ENCODE measurements at places on chromosomes 2 and 18.

GRCh38 chr2:85309699-85310321 lies 18.0 kb downstream of the TGOLN2 start:
- DNase-seq = no peak

GRCh38 chr2:171958475-171958874 lies 36.2 kb downstream of the HAT1 start:
- DNase-seq = peak; percentile 57

DNA sequence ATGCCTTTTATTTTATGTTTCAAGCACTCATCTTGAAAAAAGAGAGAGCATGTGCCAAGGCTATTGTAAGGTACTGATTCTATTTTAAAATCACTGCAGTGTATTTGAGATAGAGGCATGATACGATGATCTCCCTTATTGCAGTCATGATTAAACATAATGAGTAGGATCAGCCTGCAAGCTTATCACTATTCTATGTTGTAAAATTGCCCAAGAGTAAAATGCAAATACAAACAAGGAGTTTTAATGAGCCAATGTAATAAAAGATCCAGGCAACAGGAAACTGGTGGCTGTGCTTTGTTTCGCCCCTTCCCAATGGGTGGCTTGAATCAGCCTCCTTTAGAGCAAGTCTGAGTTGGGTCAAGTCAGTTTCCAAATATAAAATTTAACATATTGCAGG lies 116.4 kb upstream of the RBMS1 start:
- DNase-seq = no peak

DNA sequence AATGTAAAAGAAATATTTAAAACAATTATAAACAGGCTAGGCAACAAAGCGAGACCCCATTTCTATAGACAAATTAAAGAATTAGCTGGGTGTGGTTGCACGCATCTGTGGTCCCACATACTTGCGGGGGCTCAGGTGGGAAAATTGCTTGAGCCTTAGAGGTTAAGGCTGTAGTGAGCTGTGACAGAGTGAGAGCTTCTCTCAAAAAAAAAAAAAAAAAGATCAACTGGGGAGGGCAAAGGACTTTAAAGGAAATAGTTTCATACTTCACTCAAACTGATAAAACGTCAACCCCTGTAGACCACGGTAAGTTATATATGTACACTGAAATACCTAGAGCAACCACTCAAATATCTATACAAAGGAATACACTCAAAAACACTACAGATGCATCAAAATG lies 37.5 kb downstream of the MGAT4A start:
- no peak for DNase-seq

- DNase-seq = no peak
Measured at GRCh38 chr2:99637159-99637697, 147.4 kb upstream of the REV1 start.

DNA sequence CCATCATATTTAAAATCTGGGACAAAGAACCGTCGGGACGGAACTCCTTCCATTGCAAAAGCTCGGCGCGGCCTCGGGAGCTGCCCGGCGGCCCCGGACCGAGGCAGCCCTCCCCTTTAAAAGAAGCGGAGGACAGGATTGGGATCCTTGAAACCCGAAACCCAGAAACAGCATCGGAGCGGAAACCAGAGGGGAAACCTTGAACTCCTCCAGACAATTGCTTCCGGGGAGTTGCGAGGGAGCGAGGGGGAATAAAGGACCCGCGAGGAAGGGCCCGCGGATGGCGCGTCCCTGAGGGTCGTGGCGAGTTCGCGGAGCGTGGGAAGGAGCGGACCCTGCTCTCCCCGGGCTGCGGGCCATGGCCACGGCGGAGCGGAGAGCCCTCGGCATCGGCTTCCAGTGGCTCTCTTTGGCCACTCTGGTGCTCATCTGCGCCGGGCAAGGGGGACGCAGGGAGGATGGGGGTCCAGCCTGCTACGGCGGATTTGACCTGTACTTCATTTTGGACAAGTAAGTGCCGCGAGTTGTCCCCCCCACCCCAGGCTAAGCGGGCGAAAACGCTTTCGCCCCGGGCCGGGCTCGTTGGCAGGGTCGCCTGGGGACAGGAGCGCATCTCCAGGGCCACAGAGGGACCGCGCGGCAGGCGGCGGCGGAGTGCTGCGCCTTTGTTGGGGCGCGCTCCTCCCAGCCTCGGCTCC lies at the start of gene ANTXR1:
ANTXR1 (plus strand) TSS at position 38 of the 698 bp plus-strand sequence; CDS start at position 359, 321 bp downstream.
- DNase-seq = peak; percentile 49

DNA sequence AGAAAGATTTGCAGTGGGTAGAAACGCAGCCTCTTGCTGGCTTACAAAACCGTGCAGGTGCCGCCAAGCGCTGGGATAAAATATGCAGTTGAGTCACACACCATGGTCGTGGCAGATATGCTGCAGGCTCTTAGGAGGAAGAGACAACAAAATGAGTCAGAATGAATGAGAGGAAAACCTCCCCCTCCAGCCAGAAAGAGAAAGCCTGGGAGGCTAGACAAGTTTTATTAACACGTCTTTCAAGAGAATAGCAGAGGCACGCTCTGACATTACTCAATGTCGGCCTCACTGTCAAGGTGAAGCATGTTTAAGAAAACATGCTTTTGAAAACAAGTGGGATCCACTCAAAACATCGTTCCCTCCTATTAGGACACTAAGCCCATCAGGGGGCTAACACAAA lies 37.1 kb upstream of the ZCCHC2 start:
- peak; percentile 98 for DNase-seq

- DNase-seq = peak; percentile 37
Measured at GRCh38 chr2:157792335-157793052, 83.6 kb downstream of the ACVR1 start.

GRCh38 chr2:197242719-197243118 lies 67.9 kb downstream of the ANKRD44 start:
- DNase-seq = no peak

GRCh38 chr2:150983314-150983897 lies 278.3 kb downstream of the RBM43 start:
- no peak for DNase-seq
